Activated naive CD4-positive, alpha-beta T cell (primary cell): ENCODE measurements at places on chromosomes 6 and 20.

GRCh38 chr6:157629220-157629619 lies 193.8 kb upstream of the SNX9 start:
- DNase-seq = no peak

- DNase-seq = no peak
These were observed 18.9 kb downstream of the MANBAL start for GRCh38 chr20:37308086-37309050.

DNA sequence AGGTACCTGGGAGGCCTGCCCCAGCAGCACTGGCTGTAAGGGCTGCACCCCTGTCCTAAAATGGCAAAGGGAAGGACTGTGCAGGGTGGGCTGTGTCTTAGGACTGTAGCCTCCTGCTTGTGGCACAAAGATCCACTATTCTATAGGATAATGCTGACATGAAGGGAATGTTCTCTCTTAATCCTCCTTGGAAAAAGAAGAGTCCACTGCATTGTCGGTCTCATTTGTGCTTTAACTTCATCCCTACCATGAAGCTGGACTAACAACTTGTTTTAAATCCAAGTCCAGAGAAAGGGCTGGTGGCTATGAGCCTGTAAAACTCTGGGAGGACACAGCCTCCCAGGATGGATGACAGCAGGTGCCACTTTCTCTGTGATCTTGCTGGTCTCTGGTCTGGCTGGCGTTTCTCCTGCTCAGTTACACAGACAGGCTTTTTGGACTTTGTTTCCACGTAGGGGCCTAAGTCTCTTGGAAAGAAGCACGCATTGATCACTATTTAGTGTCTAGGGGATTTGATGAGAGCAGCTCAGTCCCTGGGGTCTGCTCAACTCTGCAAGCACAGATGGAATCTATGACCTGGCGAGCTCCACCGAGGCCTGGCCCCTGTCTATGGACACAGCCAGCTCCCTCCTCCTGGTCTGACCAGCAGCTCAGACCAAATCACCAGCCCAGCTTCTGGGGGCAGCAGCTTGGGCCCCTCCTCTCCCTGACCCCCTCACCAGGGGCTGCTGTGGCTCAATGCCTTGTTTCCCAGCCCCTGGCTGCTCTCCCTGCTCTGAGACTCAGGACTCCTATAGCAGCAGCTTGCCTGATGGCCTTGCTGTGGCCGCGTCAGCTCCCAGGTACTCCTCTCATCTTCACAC lies 4.8 kb downstream of the CST3 start:
- DNase-seq = no peak

GRCh38 chr6:75748743-75749538 lies at the start of gene MYO6:
Gene MYO6 (plus strand): TSS chr6:75749239. CDS start chr6:75817548, 68,309 bp downstream.
- peak; percentile 5 for DNase-seq

GRCh38 chr6:14017626-14018475 lies 93.1 kb downstream of the RNF182 start:
- DNase-seq = no peak

DNA sequence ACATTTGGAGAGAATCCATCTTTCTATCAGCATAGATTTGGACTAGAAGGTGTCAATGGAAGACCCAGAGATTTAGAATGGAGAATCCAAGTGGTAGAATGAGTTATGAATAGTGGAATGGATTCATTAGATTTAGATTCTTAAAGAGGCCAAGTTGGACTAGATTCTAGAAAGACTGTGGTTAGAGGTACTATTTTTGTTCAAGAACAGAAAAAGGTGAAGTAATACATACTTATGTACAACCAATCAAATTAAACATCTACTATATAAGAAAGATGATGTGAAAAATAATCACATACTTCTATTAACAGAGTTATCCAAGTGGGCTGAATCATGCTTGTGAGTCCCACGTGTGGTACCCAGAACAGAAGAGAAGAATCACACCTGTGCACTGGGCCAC lies 33.8 kb upstream of the ADTRP start:
- no peak for DNase-seq

GRCh38 chr6:12136905-12137304 lies 124.8 kb downstream of the HIVEP1 start:
- DNase-seq = no peak

DNA sequence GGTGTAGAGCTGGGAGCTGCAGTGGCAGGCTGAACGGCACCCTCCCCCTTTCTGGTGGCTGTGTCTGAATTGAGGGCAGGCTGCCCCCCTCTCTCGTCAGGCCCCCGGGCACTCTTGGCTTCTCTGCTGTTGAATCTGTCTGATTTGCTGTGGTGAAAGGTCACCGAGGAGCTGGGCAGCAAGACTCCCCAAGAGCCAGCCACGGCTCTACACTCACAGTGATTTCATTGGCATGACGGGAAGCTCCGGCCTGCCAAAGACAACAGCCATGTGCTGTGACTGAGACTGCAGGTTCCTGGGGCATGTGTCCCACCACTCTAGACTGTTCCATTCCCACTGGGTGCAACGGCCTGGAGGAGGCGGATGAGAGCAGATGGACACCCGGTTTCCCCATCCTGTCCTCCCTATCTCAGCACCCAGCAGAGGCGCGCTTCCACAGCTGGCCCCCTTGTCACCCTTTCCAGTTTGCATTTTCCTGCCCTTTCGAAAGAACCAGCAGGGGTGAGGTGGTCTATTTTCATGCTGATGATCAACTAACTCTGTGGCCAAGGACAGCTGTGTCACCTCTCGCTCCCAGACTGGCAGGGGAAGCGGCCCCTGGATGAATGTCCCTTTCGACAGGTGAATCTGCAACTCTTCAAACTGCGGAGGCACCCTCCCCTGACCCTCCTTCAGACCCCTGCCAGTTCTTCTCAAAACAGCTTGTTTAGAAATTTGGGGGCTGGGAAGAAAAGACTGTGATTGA lies 2.2 kb downstream of the APCDD1L start:
- DNase-seq = no peak

DNA sequence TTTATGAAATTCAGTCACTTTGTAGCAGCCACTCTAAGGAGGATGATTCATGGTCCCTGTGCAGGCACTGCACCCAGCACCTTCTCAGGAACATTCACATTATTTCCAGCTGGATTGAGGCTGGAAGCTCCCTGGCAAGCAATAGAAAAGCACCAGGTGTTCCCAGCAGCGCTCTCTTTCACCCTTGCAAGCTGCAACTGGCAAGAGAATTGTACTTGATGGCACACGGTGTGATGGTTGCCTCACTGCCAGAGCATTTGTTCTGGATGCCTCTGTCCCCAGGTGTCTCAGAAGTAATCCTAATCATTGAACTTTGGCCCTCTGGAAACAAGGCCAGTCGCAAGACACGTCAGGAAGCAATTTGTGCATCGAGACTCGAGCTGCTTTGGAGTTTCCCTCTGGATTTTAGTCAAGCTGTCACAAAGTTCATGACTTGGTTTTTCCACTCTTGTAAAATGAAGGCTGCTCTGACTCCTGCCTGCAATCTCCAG lies 24.9 kb upstream of the PHACTR2 start:
- no peak for DNase-seq

DNA sequence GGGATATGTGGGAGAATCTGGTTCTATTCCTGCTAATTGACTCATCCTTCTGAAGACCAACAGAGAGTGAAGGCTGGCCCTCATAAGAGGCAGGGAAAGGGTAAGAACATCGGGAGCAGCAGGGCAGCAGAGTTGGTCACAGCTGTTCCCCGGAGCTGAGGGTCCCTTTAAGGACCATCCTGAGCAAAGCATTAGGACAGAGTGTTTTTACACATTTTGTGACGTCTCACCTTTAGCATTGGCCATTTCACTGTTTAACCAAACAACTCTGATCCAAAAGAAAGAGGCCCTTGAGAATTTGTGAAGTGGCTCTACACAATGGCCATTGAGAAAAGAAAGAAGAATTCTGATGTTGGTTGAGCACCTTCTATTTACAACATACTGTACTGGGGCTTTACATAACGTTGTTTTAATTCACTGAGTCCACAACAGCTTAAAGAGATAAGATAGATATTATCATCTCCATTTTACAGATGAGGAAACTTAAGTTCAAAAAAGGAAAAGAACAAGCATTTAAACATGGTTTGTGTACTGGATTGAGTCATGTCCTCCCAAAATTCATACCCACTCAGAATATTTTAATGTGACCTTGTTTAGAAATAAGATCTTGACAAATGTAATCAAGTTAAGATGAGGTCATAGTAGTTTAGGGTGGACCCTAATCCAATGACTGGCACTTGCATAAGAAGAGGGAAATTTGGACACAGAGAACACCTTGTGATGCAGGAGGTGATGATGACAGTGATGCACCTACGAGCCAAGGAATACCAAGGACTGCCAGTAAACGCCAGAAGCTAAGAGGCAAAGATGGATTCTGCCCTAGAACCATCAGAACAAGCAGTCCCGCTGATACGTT lies 62.0 kb downstream of the VGLL2 start:
- no peak for DNase-seq

DNA sequence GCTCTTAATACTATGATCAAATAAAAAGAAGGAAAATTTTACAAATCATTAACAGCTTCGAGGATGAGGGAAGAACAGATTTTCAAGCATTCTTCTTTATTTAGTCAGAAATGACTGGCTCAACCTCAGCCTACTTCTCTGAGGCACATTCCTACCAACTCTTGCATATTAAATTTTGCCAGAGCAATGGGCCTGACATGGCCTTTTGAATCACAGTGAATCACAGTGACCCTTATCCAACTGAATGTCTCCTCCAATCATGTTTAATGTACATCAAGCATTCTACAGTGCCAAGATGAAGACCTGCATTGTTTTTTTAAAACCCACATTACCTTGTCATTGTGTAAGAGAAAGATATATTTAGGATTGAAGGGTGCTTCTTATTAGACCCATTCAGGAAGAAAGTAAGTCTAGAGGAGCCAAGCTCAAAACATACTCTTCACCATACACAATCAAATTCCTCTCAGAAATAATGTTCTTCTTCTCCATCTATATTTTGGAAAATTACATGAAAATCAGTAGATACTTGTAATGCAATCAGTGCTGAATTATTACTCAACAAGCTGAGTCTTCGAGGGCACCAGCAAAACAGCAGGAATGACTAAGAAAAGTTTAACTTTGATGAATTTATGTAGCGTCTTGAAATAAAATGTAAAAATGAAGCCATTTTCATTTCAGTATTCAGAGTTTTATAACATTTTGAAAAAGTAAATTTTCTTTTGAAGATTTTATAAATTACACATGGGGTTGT lies 44.1 kb upstream of the MOXD1 start:
- DNase-seq = no peak

- no peak for DNase-seq
These were observed 48.4 kb upstream of the FRMD1 start for GRCh38 chr6:168127384-168127868.

DNA sequence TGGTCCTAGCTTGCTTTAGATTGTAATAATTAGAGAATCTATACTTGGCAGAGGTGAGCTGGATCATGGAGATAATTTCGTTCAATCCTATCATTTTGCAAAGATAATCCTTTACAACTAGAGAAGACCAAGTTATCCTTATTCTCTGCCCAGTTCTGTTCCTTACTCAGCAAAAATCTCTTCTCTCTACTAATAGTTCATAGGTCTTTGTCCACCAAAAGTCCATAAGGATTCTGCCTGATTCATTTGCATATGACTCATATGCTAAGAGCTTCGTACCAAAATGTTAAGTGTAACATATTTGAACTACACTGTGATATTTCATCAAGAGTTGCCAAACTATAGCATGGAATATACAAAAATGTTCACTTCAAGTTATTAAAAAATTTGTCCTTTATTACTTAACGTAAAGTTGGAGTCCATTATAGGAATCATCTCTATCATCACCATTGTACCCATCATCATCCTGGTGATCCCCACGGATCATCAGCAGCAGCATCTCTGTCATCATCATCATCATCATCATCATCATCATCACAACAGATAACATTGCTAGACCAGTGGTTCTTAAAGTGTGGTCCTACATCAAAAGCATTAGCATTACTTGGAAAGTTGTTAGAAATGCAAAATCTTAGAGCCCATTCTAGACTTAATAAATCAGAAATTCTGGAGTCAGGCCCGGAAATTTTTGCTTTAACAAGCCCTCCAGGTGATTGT lies 463.0 kb downstream of the DHX35 start:
- no peak for DNase-seq

- no peak for DNase-seq
These were observed 150.3 kb downstream of the MBOAT1 start for GRCh38 chr6:20061952-20062351.

- no peak for DNase-seq
These were observed 49.4 kb upstream of the FAM135A start for GRCh38 chr6:70363741-70364493.
